Omental fat pad (tissue), 4 donors: ENCODE measurements at places on chromosomes 1 and 21.
A peak's percentile ranks its signal among the peaks of the same experiment; 100 is the strongest.

GRCh38 chr1:171913385-171913784 lies 72.1 kb downstream of the DNM3 start:
- DNase-seq, result no peak

GRCh38 chr1:41765152-41765551 lies 153.6 kb downstream of the HIVEP3 start:
- DNase-seq, result no peak

GRCh38 chr1:64692911-64693310 lies 52.0 kb upstream of the RAVER2 start:
- DNase-seq, result no peak

- no peak for DNase-seq
These were observed 41.0 kb upstream of the MUTYH start for GRCh38 chr1:45381243-45381642.

GRCh38 chr1:201514466-201514865 lies 7.5 kb upstream of the CSRP1 start:
- DNase-seq, result no peak

DNA sequence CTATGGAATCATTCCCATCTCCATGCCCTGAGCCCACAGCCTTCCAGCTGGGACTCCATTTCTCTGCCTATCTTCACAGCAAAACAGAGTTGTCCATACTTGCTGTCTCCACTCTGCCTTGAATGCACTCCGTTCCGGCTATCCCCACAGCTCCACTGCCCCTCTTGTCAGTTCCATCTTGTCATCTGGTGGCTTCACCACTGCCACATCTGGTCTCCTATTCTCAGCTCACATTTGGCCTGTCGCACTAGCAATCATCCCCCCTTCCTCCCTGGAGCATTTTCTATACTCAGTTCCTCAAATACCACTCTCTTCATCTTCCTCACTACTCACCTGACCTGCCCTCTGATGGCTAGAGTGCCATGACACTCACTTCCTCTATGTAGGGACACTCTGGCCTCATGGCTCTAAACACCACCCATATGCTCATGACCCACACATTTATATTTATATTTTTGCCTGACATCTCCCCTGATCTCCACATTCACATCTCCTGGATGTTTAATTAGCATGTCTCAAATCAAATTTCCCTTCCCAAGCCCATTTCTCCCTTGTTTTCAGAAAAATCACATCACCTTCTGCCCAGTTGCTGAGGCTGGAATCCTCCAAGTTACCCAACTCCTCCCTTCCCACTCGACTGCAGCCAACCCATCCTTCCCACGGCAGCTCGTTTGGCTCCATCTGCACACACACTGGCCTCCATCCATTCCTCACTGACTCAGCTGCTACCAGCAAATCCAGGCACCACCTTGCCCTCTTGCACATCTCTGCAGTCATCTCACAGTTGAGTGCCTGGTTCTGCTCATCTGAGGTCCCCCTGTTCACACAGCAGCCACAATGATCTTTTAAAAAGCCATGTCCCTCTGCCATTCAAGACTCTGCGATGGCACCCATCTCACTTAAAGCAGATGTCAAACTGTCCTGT lies 6.1 kb downstream of the ZNF692 start:
- DNase-seq, result no peak

GRCh38 chr1:234725177-234726132 lies 115.5 kb upstream of the IRF2BP2 start:
- no peak for DNase-seq

- peak; percentile 1 for DNase-seq
These were observed 65.0 kb downstream of the PRSS38 start for GRCh38 chr1:227880342-227880924.

GRCh38 chr1:64215576-64215975 lies 12.2 kb downstream of the UBE2U start:
- DNase-seq, result no peak

- no peak for DNase-seq
These were observed 485.3 kb upstream of the NFIA start for GRCh38 chr1:60596791-60597750.

- no peak for DNase-seq
These were observed 393.8 kb downstream of the HHAT start for GRCh38 chr1:210722410-210723081.

GRCh38 chr1:229848752-229849677 lies 218.0 kb upstream of the GALNT2 start:
- no peak for DNase-seq

GRCh38 chr1:18414321-18414720 lies 66.4 kb upstream of the KLHDC7A start:
- DNase-seq, result no peak

GRCh38 chr1:31238986-31239613 lies 587 bp downstream of the NKAIN1 start:
- no peak for DNase-seq

DNA sequence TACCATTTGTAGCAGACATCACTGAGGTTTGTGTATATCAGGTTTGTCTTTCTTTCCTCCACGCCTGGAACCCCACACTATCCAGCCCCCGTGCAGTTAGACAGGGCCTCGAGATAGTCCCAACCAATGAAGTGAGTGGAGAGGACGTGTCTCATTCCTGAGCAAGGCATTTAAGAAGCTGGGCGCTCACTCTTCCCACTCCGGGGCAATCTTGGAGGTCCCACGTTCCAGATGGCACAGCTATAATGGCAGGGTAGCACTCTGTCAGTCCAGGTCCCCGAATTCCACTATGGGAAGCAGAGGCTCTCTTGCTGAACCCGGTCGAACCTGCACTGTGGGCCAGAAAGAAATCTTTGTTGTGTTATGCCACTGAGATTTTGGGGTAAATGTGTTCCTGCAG lies 57.3 kb upstream of the CSF3R start:
- DNase-seq, result no peak

- peak; percentile 53 for DNase-seq
These were observed 92.1 kb upstream of the POU3F1 start for GRCh38 chr1:38138498-38139233.
